ENCODE measurements at places on chromosomes 4 and X. TPM values are rescaled to one million over a fixed set of nuclear protein-coding genes. Genes with fewer than 3 reads are reported as not detected.

Gene DRD5
- total RNA-seq: not detected

Gene PAGE2
- total RNA-seq: not detected

Gene FRAS1
- total RNA-seq: not detected

GRCh38 chrX:147226801-147227200 is 412.3 kb upstream of the CXorf51A start:
- DNase-seq: no peak

GRCh38 chrX:56783450-56783831 is 54.4 kb downstream of the NBDY start:
- no peak for DNase-seq

Measured in T-helper 17 cell (primary cell).